GM13977 (cell line): ENCODE measurements at places on chromosomes 5 and 9.

- DNase-seq = no peak
Observed at GRCh38 chr9:69020301-69021145, 6.6 kb upstream of the PRKACG start.

- DNase-seq = peak; percentile 15
Observed at GRCh38 chr9:117744369-117744768, 40.2 kb downstream of the TLR4 start.

DNA sequence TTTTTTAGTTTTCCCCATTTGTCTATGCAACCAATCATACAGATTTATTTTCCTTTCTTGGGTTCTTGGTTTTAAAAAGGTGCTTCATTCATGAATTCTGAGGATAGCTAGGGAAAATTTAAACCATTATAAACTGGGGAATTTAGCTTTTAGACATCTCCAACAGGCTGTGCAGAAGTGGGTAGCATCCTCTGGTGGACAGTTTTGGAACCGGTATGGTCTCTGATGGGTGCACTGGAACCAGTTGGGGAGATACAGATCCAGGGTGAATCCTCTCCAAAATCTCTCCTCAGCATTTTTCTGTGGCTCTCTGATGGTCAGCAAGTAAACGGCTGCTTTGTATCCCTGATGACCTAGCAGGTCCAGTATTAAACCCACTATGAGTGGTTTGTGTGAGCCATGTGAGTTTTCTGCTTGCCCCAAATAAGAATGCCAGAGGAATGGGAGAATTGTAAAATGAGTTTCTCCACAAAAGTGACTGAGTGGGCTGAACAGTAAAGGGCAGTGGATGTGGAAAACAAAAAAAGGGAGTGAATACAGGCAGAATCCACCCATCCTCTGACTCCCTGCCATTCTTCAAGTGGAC, 9.1 kb upstream of the DNAJC25 start:
- DNase-seq = peak; percentile 60

DNA sequence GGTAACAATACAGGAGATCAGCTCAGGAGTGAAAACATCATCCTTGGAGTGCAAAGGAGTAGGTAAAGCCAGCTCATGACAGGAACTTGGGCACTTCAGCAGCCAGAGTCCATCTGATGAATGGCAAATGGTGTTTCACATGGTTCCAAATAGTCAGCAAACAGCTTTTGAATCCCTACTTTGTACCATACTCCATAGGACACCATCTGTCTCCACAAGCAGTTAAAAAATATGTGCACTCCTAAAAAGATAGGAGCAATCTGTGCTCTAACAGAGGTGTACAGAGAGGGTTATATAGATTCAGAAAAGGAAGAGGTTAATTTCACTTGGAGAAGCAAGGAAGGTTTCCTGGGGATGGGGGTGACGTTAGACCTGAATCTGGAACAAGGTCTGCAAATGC, 21.6 kb upstream of the B4GALT1 start:
- DNase-seq = no peak

DNA sequence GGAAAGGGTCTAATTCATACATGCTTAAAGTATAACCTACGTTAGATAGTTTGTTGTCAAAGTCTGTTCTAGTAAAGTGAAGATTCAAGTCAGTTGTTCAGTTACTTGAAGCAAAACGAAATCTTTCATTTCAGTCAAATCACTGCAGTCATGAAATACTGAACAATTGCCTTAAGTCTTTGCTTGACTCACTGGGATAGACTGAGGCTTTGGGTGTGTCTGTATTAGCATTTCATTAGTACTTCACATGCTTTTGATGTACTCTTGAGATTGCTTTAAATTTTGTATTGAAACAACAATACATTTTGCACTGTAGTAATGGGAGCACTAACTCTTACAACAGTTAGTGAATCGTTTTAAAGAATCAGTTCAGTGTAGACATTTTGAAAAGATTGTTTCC, 4.0 kb upstream of the CMYA5 start:
- DNase-seq = no peak

- peak; percentile 68 for DNase-seq
Observed at GRCh38 chr5:151222790-151223446, 974 bp downstream of the CCDC69 start.

- DNase-seq = peak; percentile 75
Observed at GRCh38 chr9:97510797-97511654, 9.6 kb downstream of the TMOD1 start.

DNA sequence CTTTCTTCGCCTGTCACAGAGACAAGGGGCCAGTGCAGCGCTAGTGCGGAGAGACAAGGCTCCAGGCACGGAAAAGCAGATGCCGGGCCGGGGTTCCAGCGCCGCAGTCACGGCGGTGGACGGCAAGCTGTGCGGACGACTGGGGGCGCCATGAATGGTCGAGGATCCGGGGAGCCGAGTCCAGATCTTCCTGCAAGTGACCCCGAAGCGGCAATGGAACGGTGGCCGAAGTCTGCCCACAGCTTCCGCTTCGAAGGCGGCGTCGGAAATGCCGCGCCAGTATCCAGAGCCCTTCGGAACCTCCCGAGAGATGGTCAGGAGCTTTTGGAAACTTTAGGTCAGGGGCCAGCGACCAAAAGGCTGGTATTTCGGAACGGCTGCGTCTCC, 601 bp upstream of the FAF2 start:
- no peak for DNase-seq

- no peak for DNase-seq
Observed at GRCh38 chr9:69322256-69322655, 2.8 kb upstream of the ENTREP1 start.

DNA sequence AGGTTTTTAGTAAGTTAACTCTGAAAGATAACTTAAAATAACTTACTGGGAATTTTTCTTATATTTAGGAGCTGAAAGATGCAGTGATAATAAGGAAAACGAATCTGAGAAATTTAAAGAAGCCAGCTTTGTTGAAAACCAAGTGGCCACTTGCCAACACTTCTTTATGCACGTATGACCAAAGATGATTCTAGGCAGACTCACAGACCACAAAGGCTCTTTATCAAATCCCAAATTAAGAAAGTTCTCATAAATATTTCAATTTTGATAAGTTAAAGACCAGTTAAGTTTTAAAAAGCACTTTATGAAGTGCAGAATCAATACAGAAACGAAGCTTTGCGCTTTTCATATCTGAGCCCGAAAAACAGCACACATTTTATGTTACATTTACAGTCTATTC, 1.5 kb downstream of the AFF4 start:
- DNase-seq = no peak

- no peak for DNase-seq
Observed at GRCh38 chr5:132680780-132681475, 7.1 kb downstream of the IL4 start.

- DNase-seq = no peak
Observed at GRCh38 chr9:37919246-37919955, 15.5 kb upstream of the SLC25A51 start.

DNA sequence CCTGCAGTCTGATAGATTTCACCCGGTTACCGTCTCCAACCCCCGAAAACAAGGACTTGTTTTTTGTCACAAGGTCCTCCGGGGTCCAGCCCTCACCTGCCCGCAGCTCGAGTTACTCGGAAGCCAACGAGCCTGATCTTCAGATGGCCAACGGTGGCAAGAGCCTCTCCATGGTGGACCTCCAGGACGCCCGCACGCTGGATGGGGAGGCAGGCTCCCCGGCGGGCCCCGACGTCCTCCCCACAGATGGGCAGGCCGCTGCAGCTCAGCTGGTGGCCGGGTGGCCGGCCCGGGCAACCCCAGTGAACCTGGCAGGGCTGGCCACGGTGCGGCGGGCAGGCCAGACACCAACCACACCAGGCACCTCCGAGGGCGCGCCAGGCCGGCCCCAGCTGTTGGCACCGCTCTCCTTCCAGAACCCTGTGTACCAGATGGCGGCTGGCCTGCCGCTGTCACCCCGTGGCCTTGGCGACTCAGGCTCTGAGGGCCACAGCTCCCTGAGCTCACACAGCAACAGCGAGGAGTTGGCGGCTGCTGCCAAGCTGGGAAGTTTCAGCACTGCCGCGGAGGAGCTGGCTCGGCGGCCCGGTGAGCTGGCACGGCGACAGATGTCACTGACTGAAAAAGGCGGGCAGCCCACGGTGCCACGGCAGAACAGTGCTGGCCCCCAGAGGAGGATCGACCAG, 121.3 kb downstream of the DAB2IP start:
- no peak for DNase-seq

- DNase-seq = no peak
Observed at GRCh38 chr9:115730396-115730795, 423.2 kb upstream of the PAPPA start.

- DNase-seq = no peak
Observed at GRCh38 chr9:111050819-111051218, 12.5 kb upstream of the LPAR1 start.

DNA sequence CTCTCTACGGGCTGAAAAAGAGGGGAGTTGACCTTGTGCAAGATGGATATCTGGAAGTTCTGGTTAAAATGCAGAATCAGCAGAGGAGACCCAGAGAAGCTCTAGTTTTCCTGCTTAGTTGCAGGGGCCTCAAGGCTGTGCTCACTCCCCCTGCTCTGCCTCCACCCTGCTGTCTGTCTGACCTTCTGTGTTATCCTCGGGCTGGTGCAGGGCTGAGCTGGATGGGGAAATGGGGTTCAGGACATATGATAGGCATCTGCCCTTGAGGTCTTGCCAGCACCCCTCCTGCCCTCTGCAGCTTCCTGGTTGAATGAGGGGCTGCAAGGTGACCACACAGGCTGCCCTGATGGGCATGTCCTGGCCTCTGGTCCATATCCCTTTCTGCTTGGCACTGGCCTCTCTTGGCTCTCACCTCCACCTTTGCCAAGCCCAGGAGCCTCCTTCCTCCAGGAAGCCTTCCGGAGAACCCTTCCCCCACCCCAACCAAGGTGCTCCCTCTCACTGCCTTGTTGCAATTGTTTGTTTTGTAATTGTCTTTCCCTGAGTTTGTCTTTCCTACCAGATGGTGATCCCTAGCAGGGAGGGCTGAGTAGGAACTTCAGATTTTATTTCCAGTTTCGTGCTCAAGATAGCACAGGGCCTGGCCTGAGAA, 1.3 kb downstream of the TMEM268 start:
- DNase-seq = no peak

DNA sequence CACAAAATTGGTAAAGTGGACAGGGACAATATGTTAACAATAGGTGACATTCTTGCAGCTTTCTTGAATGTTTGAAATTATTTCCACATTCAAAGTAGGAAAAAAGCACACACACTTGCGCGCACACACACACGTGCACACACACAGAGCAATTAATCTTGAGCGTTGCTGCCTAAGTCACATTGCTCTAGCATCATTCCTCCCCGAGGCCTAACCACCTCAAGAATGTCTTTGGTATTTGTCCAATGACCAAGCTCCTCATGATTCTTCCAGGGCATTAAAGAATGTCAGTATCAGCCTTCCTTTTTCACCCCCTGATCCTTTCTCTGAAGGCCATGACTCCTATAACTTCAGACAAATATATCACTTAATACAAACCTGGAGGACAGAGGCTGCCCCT, 198.1 kb downstream of the NPR3 start:
- DNase-seq = no peak

GRCh38 chr5:17370651-17371050, 127.4 kb upstream of the TAF11L2 start:
- no peak for DNase-seq

- DNase-seq = no peak
Observed at GRCh38 chr5:32190095-32190494, 16.0 kb upstream of the GOLPH3 start.

- DNase-seq = peak; percentile 58
Observed at GRCh38 chr5:111254613-111255012, 30.4 kb downstream of the CAMK4 start.

DNA sequence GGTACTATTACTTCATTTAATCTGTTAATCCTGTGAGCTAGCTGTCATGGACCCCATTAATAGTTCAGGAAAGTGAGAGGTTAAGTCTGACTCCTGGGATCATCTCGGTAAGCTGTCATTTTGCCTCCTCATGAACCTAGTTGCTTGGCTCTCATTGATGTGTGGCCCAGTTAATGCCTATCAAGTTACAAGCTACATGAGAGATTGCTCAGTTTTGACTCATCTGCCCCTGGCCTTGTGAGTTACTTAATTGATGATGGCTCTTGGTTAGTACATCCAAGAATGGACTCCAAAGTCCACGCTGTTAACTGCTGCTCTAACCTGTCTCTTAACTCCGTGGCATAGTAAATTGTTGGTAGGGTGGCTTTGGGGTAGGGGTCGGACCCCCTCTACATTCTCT, 23.9 kb downstream of the LARP1 start:
- no peak for DNase-seq

GRCh38 chr5:32642276-32643002, 57.1 kb downstream of the SUB1 start:
- no peak for DNase-seq

DNA sequence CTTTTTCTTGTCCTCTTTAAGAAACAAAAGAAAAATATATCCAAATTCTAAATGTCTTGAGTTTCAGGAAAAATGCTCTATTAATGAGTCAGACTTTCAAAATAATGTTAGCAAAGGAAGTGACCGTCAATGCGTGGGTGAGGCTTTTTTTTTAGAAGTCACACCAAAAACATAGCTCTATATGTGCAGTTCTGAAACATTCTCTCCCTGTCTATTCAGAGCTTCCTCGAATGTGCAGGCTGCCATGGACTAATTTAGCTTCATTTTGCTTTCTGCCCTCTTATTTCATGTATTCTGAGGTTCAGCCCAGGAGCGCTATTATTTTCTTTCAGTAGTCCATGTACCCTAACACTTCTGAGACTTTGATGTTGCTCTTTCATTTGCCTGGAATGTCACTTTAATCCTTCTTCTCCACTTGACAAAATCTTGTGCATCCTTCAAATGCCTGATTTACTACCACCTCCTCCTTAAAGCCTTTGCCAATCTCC, 72.5 kb upstream of the RASA1 start:
- peak; percentile 22 for DNase-seq

DNA sequence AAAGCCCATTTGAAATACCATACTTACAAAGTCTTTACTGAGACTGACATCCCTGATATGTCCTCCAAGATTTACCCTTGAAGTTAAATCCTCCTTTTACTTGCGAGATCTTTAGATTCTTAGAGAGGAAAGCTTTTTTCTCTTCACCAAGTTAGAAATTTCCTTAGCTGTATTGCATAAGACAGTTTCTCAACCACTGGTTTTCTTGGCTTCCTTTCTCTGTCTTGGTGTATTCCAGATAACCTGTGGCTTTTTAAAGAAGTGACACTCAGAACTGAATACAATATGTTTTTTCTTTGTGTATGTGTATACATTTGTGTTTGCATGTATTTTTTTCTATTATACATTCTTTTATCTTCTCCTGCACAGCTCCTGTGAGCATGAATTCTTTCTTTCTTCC, 65.0 kb downstream of the SNCAIP start:
- DNase-seq = no peak

GRCh38 chr9:36964791-36965190, 69.3 kb downstream of the PAX5 start:
- DNase-seq = no peak

GRCh38 chr9:131584858-131585257, 39.5 kb downstream of the PRRT1B start:
- no peak for DNase-seq
